Jurkat, Clone E6-1 (cell line): ENCODE measurements at places on chromosomes 2 and 18.

GRCh38 chr2:10533811-10534321 lies 85.7 kb upstream of the ODC1 start:
- no peak for DNase-seq

- DNase-seq: no peak
These were observed 84.4 kb downstream of the TMEM131 start for GRCh38 chr2:97911206-97911921.

GRCh38 chr2:241924909-241925250 lies 55.4 kb downstream of the RTP5 start:
- no peak for DNase-seq

GRCh38 chr2:218282173-218282991 lies 9.9 kb downstream of the TMBIM1 start:
- DNase-seq: no peak

- DNase-seq: no peak
These were observed 49.0 kb downstream of the PSMG2 start for GRCh38 chr18:12751891-12752290.

GRCh38 chr2:185507719-185508118 lies 230.9 kb upstream of the FSIP2 start:
- no peak for DNase-seq

DNA sequence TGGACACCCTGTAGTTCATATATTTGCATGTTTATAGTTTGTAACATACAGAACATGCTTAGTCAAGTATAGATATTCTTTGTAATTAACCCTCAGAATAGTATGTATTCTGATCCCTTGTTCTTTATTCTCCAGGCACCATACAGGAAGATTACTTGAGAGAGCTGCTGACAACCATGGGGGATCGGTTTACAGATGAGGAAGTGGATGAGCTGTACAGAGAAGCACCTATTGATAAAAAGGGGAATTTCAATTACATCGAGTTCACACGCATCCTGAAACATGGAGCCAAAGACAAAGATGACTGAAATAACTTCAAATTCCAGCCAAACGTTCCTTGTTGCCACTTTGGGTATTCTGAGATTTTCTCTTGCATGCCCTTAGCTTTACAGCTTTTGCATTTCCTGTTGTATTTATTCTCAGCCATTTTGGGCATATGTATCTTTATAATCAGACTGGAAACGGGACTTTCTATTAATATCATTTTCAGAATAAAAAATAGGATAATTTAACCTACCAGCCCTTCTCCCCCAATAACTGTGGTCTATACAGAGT lies 6.2 kb upstream of the MYL12B start:
- DNase-seq: no peak

- DNase-seq: no peak
These were observed 1.1 kb downstream of the CCDC93 start for GRCh38 chr2:118012778-118013177.

GRCh38 chr2:109447251-109447661 lies 166.5 kb downstream of the SEPTIN10 start:
- no peak for DNase-seq

GRCh38 chr2:44535376-44535775 lies 173.6 kb downstream of the CAMKMT start:
- no peak for DNase-seq

- no peak for DNase-seq
These were observed 32.3 kb downstream of the SCN9A start for GRCh38 chr2:166343467-166343866.

DNA sequence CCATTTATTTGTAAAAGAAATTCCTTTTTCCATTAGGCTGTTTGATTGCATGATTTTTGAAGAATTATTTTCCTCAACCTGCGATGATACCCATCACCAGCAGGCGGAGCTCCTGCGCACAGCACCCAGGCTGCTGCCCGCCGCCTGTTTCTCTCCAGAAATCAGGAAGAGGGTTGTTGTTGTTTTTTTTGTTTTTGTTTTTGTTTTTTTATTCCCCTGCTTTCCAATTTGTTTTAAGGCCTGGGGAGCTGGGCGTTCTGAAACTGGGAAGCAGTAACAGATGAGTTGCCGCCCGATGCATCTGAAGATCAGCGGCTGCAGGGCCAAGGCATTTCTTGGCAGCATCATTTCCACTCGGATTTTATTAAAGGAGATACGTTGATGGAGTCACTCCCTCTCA lies 132.1 kb downstream of the MBP start:
- DNase-seq: no peak

GRCh38 chr18:30034818-30035217 lies 1007.7 kb downstream of the DSC3 start:
- no peak for DNase-seq

DNA sequence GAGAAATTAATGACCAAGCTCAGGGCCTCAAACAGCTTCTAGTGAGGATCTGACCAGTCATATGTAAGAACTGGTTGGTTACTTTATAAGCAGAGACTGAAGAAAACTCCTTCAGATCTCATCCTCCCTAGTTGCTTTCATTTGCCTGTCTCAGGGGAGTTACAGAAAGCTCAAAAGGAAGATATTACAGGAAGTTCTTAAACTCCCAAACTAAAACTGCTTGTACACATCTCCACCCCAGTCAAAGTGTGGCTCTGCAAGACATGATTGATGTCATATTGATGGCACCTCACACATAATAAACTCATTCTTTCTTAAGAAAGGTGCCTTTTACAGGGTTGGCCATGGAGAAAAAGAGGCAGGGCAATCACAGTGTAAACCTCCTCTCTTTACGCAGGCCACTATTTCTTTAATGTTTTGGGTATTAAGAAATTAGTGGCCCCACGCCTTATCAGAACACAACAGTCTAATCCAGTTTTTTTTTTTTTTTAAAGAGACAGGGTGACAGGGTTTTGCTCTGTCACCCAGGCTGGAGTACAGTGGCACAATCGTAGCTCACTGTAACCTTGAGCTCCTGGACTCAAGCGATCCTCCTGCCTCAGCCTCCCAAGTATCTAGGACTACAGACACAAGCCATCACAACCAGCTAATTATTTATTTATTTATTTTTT lies 62.6 kb upstream of the STK17B start:
- DNase-seq: peak; percentile 59

DNA sequence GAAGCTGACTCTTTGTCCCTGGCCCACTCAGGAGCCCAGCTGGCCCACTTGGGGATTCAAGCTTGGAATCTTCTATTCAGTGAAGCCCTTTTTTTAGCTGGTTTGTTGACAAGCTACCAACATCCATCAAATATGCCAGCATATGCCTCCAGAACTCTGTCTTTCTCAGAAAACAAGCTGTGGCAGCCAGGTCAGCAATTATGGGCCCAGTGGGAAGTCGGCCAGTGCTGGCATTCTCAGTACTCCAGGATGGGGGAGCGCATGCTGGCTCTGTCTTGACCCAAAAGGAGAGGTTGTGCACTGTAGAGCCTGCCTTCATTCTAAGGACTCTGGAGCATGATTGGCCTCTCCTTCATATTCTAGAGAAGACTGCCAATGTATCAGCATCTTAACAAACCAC lies 401.5 kb downstream of the CNTNAP5 start:
- DNase-seq: no peak

GRCh38 chr2:8134473-8134932 lies 547.4 kb upstream of the ID2 start:
- DNase-seq: no peak

- peak; percentile 20 for DNase-seq
These were observed 168.4 kb upstream of the PKDCC start for GRCh38 chr2:41879235-41879916.

- no peak for DNase-seq
These were observed 383.4 kb downstream of the CBLN2 start for GRCh38 chr18:72160510-72161445.

DNA sequence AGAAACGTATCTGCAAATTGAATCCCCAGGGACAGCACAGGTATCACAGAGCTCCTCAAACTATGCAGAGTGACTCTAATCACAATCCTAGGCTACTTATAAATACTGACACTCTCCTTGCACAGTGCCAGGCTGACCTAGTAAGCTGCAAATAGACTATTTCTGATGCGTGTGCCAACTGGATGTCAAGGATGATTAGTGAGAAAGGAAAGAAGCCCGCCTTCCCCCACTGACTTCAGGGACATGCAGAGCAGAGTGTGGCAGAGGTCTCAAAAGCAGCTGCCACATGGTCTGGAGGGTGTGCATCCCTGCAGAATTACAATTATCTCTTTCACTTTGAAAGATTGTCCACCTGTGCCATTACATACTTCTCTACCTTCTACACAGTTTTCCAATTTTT lies 235.6 kb downstream of the CPS1 start:
- no peak for DNase-seq

DNA sequence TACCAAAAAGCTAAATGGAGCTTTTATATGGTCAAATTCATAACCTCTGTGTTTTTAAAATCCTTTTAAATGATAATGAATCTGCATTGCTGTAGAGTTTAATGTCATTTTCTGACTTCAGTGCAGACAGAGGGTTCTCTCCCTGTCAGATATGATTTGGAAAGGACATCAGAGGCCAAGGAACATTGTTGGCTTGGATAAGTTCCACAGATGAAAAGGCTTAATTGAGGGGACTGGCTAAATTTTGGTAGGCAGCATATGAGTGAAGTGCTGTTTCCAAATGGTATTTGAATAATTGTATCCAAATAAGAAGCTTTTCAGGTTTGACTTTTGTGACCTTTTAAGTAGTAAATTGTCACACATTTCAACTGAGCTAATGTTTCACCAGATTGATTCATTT lies 124.6 kb upstream of the KCNH7 start:
- DNase-seq: no peak

GRCh38 chr18:7876354-7877104 lies 309.4 kb downstream of the PTPRM start:
- no peak for DNase-seq

DNA sequence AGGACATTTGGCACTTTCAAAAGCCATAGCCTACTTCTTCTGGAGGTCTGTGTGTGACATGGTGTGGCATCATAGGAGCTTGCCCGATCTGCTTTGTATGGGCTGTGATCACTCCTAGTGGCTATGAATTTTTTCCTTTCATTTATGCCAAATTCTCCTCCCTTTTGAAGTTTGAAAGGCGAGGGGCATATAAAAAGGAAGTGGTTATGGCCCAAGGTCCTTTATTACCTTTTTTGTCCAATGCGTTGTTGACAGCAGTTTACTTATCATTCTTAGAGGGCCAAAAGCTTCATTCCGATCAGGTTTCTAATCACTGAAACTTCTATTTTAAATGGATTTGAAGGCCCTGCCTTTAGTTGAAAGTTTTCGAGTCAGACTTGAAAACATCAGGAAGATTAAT lies 224.3 kb upstream of the FOSL2 start:
- DNase-seq: no peak

- no peak for DNase-seq
These were observed 1.3 kb downstream of the CYTIP start for GRCh38 chr2:157442636-157443035.

DNA sequence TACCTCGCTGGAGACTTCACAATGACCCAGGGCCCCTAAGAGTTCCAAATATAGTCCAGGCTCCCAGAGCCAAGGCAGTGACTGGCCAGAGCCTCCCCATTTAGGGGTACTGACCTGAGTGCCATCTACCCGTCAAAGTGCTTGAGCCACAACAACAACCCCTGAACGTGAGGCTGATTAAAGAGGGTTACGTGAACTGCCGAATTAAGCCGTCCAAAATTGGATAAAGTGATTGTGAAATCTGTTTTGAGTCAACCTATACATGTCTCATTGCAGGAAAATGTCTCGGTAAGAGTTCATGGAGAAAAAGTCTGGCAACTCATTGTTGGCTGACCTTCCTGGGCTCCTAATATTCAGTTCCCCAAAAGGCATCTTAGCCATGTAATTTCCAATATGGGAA lies 116.3 kb downstream of the TTC32 start:
- no peak for DNase-seq

- no peak for DNase-seq
These were observed 63.0 kb upstream of the SPRED2 start for GRCh38 chr2:65495251-65495877.

DNA sequence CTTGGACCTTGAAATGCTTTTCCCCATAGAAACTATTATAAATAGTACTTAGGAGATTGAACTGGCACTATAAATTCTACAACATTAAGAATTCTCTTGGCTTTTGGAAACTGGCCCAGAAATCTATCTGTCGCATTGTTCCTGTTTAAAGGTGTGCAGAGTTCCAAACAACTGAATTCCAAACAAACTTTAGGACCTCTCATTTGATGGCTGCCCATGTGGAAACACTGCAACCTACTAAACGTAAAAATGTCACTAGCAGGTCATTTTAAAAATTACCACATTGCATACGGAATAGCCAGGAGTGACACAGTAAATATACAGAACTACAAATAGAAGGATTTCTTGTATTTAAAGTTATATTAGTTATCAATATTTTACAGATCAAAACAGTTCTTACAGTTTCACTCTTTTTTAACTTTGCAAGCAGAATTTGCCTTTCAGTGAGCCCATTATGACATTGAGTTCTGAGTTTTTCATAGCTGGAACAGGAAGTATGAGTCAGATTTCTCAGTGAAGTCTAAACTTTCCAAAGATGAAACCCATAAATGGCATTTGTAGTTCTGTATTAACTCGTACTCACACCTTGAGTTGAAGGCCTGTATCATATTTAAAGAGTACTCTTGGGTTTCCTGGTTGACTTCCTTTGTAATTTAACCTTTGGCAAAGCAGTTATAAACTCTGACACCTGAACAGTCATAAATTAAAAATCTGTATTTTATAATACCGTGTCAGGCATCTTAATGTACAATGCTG lies 142.3 kb upstream of the BOD1L2 start:
- DNase-seq: peak; percentile 36

GRCh38 chr2:111697560-111697959 lies 186.4 kb downstream of the ANAPC1 start:
- DNase-seq: no peak

DNA sequence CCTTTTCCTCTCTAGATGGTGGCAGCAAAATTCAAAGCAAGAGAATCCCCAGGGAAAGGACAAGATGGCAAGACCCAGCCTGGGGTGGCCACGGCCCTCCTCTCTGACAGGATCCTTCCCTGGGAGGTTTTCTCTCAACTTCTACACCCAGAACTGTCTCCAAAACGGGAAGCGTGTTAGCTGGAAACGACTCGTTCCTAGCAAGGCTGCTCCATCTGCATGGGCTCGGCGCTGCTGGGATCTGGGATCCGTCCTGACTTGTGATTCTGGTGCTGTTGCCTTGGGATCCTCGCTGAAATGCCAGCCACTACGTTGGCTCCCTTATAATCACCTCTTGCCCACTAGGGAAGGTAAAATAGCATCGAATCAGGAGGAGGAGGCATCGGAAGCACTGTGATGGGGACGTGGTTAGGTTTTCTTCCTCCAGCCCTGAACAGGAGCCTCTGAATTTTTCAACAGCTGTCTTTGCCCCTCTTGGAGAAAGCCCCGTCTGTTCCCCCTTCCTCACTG lies 514.8 kb upstream of the MYT1L start:
- DNase-seq: no peak
